Peyer's patch (tissue), 4 donors: ENCODE measurements at places on chromosomes 12 and 14. TPM values are rescaled to one million over a fixed set of nuclear protein-coding genes. Genes with fewer than 3 reads are reported as not detected.

The VWF gene
- total RNA-seq = 98.2 TPM

The SLC5A8 gene
- 0.54 TPM for total RNA-seq

The FUT8 gene
- 46.4 TPM for total RNA-seq

The EFS gene
- 4.4 TPM for total RNA-seq
